Activated T-cell treated with anti-CD3 and anti-CD28 coated beads, Interleukin-2, amount 50 U/mL, for 4 hours (primary cell): ENCODE measurements at places on chromosomes 3 and 15. TPM values are rescaled to one million over a fixed set of nuclear protein-coding genes. Genes with fewer than 3 reads are reported as not detected.
A peak's percentile ranks its signal among the peaks of the same experiment; 100 is the strongest.

PP2D1 gene
- not detected for total RNA-seq

DNA sequence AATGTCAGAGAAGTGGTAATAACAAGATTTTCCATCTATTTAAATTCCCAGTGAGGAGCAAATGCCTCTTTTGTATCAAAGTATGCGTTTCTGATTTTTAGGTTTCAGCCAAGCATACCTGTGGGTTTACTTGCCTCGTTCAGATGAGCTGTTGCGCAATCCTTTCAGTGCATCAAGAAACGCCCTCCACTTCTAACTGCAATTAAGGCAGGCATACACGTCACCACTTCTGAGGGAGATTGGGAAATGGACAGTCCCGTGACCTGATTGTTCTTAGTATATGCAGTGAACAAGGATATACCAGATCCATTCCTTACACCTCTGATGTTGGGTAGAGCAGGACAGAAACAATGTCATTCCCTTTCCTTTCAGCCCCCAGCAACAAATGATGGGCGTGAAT lies 219.0 kb downstream of the ITPR1 start:
- DNase-seq, result no peak

DNA sequence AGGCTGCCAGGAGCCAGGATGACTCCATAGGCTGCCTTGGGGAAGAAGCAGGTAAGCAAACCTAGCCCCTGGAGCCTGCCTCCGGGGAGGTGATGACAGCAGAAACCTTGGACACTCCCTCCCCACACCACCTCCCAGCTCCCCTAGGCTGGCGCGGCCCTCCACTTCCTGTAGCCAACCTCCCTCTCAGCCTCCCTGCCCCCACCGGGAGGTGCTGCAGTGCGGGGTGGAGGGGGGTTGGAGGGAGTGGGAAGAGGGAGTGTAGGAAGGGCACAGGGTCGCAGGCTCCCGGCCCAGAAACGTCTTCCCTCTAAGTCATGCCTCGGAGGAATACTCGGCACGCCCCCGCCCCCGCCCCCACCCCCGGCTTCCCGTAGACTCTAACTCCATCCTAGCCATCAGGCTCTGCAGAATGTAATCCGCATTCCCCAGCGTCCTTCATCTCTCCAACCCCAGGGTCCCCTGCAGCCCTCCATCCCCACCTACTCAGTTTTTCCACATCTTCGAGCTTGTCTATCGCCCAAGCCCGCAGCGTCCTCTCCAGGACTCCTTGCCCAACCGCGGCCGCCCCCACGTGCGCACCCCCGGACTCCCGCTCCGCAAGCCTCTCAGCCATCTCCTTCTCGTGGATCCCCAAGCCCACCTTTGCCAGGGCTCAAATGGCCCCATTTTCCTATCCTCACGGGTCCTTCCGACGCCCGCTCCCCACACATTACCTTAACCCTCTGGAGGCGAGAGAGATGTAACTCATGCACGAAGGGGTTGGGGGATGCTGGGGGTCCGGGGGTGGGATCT lies 528 bp downstream of the LPCAT4 start:
- peak; percentile 14 for DNase-seq

CHST2 gene
- 4.8 TPM for total RNA-seq

DNA sequence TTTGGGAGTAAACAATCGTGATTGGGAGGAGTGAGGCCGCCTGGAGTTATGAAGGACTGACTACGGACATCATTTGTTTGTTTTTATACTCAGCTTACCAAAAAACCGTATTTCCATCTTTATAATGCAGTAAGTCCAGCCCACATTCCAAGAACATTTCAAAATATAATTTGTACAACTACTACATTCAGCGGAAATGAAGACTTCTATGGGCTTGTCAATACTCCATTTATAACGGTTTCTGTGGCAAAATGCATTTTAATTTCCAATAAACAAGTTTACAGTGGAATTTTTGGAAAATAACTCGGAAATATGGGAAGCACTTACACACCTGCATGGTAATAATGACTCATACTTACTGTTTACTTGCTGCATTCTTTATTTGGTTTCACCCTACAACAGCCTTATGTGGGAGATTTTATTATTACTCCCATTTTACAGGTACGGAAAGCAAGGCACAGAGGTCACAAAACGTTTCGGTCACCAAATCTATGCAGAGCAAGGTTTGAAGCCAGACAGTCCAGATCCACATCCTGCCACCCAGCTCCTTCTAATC lies 62.3 kb downstream of the LDHAL6B start:
- DNase-seq, result no peak

DNA sequence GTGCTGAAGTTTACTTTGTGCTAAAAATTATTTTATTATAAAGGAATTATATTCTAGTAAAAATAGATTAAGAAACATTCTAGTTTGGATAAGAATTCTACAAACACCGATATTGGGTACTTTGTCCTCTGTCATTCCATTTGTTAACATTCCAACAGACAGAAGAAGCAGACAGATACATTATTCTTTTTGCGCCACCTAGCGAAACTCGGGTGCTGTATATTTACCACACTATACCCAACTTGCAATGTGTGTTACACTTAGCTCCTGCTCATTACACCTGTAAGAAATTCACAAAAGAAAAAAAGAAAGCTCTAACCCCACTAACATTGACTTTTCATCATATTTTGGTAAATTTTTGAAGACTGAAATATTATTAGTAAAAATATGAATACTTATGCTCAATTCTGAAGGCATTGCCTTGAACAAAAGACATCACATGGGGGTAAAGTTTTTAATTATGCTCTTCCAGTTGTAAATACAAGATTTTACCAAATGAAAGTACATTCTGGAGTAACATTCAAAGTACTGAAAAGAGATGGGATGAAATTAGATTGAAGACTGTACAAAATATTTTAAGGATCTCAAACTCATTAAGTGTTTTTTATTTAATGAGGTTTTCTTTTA lies 136.5 kb upstream of the MLF1 start:
- DNase-seq, result peak; percentile 4

GRCh38 chr15:77983708-77984445 lies 93.6 kb downstream of the TBC1D2B start:
- DNase-seq, result no peak

- no peak for DNase-seq
These were observed 47.5 kb upstream of the RNF7 start for GRCh38 chr3:141690431-141691072.

DNA sequence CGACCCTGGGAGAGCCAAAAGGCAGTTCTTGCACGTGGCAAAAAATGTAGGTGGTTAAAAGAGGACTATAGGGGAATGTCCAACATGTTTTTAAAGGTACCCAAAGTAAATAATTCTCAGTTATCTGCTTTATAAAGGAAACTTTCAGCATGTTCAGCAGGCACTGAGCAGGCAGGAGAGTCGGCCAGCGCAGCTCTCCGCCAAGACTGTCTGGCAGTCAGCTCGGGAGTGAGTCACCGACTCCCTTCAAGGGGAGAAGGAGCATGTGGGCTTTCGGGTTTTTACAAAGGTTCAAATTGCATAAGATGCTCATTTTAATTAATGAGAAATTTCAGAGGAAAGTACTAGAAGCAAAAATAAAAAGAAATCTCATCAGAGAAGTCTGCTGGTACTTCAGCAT lies 7.0 kb downstream of the GABRA5 start:
- no peak for DNase-seq

BDH1 gene
- 70.7 TPM for total RNA-seq

SELENOK gene
- total RNA-seq, result 81.9 TPM

DNA sequence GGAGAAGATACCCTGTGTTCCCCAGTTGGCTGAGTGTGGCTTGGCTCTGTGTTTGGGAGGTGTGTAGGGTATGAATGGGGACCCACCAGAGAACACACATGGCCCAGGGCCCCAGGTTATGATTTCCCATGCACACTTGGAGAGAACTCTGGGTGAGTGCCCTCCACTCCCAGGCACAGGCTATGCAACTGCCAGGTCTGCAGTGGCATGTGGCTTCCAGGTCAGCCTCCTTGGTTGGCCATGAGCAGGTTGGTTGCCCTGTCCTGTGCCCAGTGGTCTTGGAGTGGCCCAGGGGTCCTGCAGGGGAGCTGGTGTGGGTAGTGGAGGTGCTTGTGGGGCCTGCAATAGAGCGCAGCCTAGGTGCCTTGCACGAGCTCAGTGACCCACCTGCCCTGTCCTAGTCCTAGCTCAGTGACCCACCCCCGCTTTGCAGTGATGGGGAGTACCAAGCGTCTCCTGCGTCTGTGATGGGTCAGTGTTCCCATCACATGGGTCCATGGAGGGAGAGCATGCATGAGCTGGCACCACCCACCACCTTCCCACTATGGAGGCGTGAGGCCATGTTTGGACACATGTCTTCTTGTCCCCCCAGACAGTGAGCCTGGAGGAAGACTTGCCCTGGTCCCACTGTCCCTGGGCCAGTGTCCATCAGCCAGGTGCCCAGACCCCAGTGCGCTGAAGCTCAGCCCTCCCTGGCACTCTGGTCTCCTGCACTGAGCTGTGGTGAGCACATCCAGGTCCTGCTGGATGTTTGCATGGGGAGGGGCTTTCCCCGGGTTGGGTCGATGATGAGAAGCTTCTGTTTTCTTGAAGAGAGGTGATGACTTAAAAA lies 217.3 kb downstream of the SNRPN start:
- DNase-seq, result peak; percentile 2

DNA sequence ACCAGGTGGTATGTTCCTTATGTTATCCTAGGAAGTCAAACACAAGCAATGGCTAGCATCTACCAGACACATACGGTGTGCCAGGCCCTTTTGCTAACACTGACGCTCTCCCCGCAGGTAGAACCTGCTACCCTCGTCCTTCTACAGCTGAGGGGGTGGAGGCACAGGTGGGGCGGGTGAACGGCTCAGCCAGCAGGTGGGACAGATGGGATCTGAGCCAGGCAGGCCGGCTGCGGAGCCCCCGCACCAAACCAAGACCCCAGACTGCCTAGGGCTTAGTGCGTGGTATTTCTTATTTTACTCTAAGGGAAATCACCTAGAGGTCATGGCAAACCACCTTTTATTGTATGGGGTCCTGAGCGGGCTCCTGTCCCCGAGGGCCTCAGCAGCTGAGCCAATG lies 53.9 kb upstream of the PCSK6 start:
- DNase-seq, result no peak

GRCh38 chr3:129586746-129587430 lies 19.6 kb downstream of the PLXND1 start:
- no peak for DNase-seq

- DNase-seq, result no peak
These were observed 772.8 kb upstream of the LMCD1 start for GRCh38 chr3:7728566-7729519.

DNA sequence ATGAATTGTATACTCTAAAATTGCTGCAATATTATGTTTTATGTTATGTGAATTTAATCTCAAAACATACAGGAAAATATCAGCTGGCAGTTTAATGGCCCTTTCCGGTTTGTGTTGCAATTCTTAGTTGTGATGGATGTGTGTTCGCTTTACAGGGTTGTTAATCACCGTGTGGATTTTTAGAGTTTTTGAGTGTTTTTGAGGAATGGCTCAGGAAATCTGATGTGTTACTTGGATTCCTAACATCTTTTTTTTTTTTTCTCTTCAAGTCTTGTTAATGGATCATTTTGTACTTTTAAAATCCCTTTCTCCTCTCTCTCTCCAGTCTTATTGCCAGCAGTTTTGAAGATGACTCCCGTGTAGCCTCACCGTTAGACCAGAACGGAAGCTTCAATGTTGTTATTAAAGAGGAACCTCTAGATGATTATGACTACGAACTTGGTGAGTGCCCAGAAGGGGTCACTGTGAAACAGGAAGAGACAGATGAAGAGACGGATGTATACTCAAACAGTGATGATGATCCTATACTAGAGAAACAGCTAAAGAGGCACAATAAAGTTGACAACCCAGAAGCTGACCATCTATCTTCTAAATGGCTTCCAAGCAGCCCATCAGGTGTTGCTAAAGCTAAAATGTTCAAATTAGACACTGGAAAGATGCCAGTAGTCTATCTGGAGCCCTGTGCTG lies 35.7 kb downstream of the MGA start:
- DNase-seq, result peak; percentile 24

DNA sequence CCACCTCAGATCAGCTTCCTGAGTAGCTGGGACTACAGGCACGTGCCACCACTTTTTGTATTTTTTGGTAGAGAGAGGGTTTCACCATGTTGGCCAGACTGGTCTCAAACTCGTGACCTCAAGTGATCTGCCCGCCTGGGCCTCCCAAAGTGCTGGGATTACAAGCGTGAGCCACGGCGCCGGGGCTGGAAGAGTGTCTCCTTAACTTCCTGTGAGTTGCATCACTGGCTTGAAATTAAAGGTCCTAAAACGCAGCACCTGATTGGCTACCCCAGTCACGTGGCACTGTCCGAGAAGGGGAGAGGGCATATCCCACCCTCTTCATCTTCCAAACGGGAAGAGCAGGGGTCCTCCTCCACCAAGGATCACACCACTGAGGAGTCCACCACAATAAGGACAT lies 5.5 kb upstream of the FAM174B start:
- DNase-seq, result no peak

SH2D7 gene
- not detected for total RNA-seq

DNA sequence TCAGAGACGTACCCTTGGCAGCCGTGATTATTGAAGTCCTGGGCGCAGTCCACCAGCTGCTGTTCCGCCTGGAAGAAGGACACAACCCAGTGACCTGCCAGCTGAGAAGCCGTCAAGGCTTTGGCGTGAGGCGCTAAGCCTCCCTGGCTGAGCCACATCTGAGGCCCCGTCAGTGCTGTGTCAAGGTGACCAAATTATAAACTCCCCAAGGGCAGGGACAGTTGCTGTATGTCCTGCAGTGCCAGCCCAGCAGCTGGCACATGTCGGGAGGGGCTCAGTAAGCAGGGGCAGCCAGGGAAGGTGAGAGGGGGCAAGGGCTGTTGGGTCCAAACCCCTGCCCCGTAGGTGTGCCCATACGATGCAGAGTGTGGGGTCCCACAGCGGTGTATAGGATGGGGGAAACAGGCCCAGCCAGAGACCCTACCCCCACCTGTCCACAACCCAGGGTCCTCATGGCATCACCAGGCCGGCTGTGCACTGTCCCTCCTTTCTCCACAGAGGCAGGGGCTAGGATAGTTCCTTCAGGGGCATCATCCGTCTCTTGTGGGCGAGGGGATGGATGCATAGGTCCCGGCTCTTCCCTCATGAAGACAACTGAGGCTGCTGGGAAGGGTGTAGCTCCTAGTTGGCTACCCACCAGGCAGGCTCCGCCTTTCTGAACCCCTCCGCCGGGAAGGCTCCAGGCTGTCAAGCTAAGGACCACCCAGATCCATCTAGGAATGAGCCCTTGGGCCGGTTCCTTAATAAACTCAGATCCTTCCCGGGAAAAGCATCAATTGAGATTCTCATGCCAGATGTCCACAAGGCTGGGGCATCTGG lies 13.2 kb downstream of the CTSH start:
- no peak for DNase-seq

DNA sequence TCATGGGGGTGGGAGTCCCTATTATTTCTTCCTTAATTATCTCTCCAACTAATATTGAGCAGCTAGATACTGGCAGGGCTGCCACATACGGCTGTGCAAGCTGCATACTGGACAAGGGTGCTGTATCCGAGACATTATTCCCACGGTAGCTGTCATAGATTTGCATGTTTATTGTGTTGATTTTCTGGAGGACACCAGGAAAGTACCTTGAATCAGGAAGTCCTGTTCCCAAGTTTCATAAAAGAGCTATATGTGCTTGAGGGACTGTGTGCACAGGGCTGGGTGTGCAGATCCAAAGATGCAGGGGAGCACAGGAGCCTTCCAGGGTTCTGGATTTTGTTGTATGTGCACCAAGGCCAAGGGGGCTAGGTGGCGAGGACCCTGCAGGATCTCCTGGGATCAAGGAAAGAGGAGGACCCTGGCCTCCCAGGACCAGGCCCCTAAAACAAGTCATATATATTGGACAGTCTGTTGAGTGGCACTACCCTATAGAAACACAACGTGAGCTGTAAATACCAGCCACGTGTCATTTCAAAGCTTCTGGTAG lies 119.2 kb upstream of the ALDH1A3 start:
- DNase-seq, result no peak

HESX1 gene
- not detected for total RNA-seq

LARP6 gene
- total RNA-seq, result 0.61 TPM

TMC3 gene
- not detected for total RNA-seq

GRCh38 chr3:66437341-66437929 lies 63.4 kb downstream of the LRIG1 start:
- no peak for DNase-seq
